ENCODE measurements at places on chromosomes 7 and 10. TPM values are rescaled to one million over a fixed set of nuclear protein-coding genes. Genes with fewer than 3 reads are reported as not detected.

DNA sequence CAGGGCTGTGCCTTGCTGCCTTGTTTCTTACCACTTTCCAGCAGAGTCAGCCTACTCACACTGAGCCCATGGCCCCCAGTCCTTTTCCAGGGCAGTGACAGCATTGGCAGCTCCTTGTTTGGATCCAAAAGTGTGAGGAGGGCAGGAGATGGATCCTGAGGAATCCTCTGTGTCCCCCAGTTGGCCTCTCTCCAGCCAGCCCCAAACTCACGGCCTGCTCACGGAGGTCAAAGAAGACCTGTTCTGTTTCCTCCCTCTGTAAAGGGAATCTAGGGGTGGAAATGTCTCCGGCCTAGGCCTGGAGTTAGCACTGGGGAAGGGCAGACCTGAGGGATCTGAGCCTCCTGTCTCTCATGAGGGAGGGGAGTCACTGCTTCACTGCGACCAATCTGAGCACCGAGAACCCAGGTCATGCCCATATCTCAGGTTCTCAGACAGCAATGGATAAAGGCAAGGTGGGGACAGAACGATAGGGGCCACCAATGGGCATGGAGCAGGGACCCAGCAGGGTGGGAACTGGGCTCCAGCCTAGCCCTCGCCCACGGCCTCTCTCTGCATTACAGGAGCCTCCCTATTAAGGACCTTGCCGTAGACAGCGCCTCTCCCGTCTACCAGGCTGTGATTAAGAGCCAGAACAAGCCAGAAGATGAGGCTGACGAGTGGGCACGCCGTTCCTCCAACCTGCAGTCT is 23.2 kb downstream of the LDB3 start:
- H3K4me1 ChIP-seq: peaks cover 4% of the 10 kb centered on the region
- no peak overlapping the region for H3K4me3 ChIP-seq
- DNase-seq: no peak
- no peak overlapping the region for H3K27ac ChIP-seq

DNA sequence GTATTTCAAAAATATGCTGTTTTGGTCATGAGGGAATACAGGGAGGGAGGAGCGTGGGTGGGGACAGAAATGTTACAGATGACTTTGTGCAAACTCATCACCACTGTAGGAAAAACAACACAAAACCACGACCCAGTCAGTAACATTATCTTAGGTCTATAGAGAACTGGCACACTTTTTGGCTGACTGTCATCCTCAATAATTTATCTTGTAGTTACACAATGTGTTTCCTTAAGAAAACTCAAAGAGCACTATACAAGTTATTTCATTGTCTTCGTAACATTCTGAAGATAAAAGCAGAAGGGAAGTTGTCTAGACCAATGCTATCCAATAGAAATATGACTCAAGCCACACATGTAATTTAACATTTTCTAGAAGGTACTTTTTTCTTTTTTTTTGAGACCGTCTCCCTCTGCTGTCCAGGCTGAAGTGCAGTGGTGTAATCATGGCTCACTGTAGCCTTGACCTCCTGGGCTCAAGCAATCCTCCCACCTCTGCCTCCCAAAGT is 16.9 kb upstream of the CDK14 start:
- H3K27me3 ChIP-seq: no peaks in the 10 kb centered on the region
- H3K27ac ChIP-seq: no peak overlapping the region
- DNase-seq: no peak

DNA sequence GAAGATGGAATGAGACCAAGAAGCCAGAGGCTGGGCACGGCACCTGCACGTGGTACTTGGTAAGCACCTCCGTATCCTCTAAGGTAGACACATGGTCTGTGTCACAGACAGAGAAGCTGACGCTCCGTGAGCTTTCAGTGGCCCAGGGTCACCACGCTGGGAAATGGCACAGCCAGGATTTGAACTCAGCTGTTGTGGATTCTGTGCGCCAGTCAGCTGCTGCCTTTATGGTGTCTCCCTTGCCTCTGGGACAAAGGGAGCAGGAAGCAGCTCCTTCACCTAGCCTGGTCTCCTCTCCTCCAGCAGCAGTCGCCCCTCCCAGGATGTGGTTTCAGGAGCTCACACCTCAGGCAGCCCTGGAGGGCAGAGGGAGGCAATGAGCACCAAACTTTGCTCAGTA is 110.8 kb downstream of the ARHGAP22 start:
- DNase-seq: peak; percentile 39
- no peak overlapping the region for H3K4me3 ChIP-seq
- no peaks in the 10 kb centered on the region for H3K36me3 ChIP-seq
- H3K27me3 ChIP-seq: no peaks in the 10 kb centered on the region
- no peaks in the 10 kb centered on the region for H3K4me1 ChIP-seq

- H3K4me1 ChIP-seq: no peaks in the 10 kb centered on the region
- no peak overlapping the region for H3K4me3 ChIP-seq
- no peak overlapping the region for H3K27ac ChIP-seq
- DNase-seq: no peak
- H3K27me3 ChIP-seq: no peaks in the 10 kb centered on the region
- no peaks in the 10 kb centered on the region for H3K36me3 ChIP-seq
Observed at GRCh38 chr10:108791030-108791429, 1132.3 kb downstream of the XPNPEP1 start.

GRCh38 chr10:43292755-43293676 is 26.2 kb upstream of the RASGEF1A start:
- no peaks in the 10 kb centered on the region for H3K36me3 ChIP-seq
- H3K4me1 ChIP-seq: no peaks in the 10 kb centered on the region
- H3K27me3 ChIP-seq: no peaks in the 10 kb centered on the region
- H3K27ac ChIP-seq: no peak overlapping the region
- peak; percentile 55 for DNase-seq

GRCh38 chr7:105269397-105269796 is 119.3 kb downstream of the SRPK2 start:
- no peaks in the 10 kb centered on the region for H3K4me1 ChIP-seq
- H3K4me3 ChIP-seq: no peak overlapping the region
- H3K27me3 ChIP-seq: no peaks in the 10 kb centered on the region

DNA sequence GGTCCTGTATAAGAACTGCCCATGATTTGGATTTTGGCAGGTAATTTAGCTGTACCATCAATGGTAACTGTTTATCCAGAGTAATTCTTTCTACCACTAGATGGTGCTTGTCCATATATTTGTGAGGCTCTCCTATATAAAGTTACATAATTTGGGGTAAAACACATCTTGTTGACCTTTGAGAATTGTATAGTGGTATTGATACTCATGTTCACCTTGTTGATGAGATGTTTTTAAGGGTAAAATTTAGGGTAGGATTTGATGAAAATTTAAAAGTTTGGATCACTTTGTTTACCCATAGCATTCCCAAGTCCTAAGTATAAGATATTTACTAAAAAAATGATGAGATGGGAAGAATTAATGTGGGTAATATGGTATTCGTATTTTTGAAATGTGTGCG is 31.6 kb downstream of the ST7 start:
- no peaks in the 10 kb centered on the region for H3K27me3 ChIP-seq
- DNase-seq: no peak
- H3K4me3 ChIP-seq: no peak overlapping the region
- H3K4me1 ChIP-seq: no peaks in the 10 kb centered on the region

DNA sequence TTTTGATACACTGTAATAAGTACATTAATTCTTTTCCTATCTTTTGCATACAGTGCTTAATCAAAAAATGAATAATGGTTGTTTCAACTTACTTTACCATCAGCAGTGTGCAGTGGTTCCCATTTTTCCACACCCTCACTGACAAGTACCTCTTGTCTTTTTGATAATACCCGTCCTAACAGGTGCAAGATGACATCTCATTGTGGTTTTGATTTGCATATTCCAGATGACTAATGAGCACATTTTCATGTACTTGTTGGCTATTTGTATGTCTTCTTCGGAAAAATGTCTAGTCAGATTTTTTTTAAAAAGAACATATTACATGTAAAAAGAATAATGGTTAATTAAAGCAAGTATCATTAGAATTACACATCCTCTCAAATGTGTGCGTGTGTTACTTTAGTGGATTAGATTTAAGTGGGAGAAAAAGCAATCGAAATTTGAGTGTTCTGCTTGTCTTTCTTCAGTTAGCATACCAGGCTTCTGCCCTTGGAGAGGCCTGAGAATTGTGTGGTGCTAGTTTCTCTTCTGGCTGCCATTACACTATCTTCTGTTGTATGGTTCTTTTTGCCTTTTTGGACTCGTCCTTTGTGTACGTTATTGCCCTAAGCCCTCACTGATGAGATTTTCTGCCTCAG is 291.2 kb downstream of the AUTS2 start:
- peaks cover 6% of the 10 kb centered on the region for H3K4me1 ChIP-seq
- no peaks in the 10 kb centered on the region for H3K27me3 ChIP-seq
- no peak for DNase-seq
- H3K36me3 ChIP-seq: no peaks in the 10 kb centered on the region

The CLCN1 gene
- 0.13 TPM for total RNA-seq

The GATAD1 gene
- 36.5 TPM for total RNA-seq

Data from H9 (cell line).